ENCODE measurements at places on chromosomes 1 and 21.

- DNase-seq: no peak
Measured at GRCh38 chr1:206065547-206066145, 12.7 kb downstream of the RHEX start.

GRCh38 chr1:235025422-235025984 is 103.1 kb downstream of the TOMM20 start:
- no peak for DNase-seq

DNA sequence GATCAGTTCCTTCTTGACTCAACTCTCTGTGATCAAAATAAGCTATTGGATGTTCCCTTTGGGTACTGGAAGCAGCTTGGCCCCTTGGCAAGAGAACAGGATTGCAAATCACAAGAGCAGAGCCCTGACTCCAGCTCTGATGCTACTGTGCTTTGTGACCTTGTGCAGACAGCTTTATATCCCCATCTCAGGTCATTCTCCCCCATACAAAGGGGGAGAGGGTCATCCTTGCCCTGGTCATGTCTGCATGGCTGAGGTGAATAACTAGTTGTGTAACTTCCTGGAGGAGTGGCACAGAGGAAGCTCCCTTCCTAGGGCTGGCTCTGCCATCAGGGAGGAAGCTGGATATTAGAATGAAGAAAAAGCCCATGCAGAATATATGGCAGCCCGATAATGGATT is 142.9 kb downstream of the DHRS3 start:
- no peak for DNase-seq

GRCh38 chr1:22341791-22342605 is 109.7 kb upstream of the ZBTB40 start:
- DNase-seq: no peak

DNA sequence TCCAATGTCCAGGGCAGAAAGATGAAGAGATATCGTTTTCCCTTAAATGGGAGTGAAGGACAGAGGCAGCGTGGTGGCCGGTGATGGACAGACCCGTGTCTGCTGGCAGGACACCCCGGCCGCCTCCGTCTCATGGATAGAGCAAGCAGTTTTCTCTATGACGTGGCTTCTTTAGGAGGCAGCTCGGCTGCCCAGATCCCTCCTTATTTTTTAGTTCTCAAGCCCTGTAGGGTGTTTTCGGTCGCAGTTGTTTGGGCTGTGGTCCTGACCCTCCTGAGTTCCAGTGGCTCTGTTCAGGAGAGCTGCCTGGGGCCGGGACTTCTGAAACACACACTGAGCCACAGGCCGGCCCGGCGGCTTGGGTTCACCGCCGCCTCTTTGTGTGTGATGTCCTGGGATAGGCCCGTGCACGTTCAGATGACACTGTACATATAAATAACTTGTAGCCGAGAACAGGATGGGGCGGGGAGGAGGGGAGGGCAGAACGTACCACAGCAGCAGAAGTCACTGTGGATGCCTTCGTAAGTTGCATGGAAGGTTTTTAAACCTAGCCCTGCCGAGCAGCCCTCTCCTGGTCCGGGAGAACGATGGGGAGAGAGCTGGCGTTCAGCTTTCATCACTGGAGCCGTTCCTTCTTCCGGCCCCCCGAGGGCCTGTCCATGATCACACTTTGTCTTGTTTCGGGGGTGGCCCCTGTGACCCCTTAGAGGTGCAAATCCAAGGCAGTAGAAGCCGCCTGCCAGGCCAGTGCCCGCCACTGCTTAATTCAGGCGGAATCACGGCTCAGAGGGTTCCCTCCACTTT is 65.2 kb downstream of the SIK1 start:
- peak; percentile 12 for DNase-seq

DNA sequence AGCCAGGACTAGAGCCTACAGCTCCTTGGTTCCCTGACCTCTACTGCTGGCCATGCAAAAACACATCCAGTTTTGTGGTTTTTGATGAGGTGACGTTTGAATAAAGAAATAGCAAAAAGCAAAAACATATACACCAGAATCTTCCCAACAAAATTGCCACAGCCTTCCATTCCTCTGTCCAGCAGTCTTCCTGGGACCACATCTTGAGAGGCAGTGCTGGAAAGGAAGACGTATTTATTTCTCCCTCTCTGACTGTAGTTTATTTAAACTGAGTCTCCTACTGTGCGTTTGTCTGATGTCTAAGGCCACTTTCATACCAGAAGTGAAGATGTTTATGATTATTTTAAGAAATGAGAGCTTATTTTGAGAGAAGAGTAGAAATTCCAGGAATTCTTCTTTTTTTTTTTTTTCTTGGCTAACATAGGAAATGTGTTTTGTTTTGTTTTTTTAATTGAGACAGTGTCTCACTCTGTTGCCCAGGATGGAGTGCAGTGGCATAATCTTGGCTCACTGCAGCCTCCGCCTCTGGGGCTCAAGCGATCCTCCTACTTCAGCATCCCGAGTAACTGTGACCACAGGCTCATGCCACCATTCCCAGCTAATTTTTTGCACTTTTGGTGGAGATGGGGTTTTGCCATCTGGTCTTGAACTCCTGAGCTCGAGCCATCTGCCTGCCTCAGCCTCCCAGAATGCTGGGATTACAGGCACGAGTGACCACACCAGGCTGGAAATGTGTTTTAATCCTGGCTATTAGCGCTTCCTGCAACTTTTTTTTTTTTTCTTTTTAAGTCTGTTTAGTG is 118.5 kb downstream of the ITSN1 start:
- no peak for DNase-seq

DNA sequence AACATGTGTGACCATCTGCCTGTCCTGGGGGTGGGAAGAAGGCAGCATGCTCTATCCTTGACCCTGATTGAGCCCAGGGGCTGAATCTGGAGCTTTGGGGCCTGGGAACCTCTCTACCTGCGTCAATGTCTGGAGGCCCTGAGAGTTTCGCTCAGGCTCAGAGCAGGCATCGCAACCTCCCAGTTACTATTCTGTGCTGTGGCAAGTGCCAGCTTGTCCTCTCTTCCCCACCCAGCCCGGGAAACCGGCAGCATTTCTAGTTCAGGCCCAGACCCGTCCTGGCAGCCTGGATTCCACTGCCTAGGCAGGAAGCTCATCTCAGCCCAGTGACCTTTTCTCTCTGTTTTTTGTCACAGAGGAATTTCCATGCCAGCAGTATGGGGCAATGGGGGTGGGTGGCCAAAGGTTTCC is 10.0 kb upstream of the IRF6 start:
- no peak for DNase-seq

- no peak for DNase-seq
Measured at GRCh38 chr1:164631751-164632150, 72.8 kb downstream of the PBX1 start.

DNA sequence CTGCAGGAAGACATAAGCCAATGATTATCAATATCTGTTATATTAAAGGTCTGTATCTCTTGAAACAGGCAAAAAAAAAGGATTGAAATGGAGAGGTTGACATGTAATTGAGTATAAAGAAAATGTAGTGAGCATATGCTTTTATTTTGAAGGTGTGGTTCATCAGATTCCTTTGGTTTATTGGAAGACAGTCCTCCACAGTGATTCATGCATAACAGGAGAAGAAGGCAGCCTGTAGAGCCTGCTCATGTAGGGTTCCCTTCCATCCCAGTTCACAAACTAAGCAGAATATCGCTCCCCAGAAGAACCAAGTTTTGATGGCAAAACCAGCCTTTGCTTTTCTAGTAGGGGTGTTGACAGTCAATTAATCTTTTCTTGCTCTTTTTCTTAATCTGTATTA is 1016.8 kb upstream of the ADGRL4 start:
- no peak for DNase-seq

DNA sequence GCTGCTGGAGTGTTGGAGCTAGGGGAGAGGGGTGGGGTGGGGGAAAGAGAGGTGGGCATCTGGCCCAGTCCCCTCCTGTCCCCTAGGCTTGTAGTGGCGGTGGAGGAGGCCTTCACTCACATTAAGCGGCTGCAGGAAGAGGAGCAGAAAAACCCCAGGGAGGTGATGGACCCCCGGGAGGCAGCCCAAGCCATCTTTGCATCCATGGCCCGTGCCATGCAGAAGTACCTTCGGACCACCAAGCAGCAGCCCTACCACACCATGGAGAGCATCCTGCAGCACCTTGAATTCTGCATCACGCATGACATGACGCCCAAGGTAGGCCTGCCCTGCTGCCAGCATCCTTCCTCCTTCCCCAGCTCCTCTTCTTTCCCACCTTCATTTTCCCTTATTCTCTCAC is 23.6 kb downstream of the VANGL2 start:
- DNase-seq: no peak

GRCh38 chr1:55353707-55354620 is 138.8 kb upstream of the USP24 start:
- DNase-seq: no peak

DNA sequence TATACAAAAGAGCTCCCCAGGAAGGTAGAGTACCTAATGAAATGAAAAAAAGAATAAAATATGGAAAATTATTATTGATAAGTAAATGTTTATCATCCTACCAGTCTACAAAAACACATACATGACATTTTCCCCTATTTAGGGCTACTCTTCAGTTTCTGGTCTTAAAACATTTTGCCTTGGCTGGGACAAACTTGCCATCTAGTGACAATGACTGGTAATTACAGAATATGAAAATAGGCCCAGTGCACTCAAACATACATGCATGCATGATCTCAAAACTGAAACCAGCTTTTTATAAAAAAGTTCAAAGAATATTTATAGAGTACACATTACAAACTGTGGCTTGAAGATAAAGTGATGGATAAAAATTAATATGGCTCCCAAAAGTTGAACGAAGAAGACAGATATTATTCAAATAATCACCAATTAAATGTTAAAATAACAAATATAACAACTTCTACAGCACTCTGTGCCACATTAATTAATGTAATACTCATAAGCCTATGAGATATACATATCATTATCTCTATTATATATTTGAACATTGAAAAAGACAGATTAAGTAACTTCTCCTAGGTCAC is 10.5 kb upstream of the RNPC3 start:
- no peak for DNase-seq

- DNase-seq: peak; percentile 60
Measured at GRCh38 chr1:39845569-39846566, 37.4 kb downstream of the TRIT1 start.

DNA sequence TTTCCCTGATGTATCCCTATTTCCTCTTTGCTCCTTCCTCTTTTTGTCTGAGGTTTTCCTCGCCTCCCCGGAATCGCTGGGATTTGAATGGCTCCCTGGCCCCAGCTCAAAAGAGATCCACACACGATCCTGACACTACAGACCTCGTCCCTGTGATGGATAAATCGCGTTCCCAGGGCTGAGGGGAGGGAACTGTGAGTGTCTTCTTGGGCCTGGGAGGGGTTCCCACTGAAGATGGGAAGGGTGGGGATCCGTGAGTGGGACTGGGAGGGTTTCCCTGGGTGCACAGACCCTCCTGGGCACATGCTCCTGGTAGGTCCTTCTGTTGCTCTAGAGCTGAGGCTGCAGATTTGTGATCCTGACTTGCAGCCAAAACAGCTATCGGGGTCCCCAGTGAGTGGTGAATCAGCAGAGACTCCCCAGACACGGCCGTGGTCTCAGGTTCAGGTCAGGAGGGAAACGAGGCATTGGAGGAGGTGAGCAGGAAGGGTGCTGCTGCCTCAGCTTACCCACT is 591.0 kb downstream of the PTPRU start:
- DNase-seq: no peak

GRCh38 chr1:87956072-87956471 is 627.4 kb downstream of the LMO4 start:
- no peak for DNase-seq
